ENCODE measurements at places on chromosomes 4 and X. TPM values are rescaled to one million over a fixed set of nuclear protein-coding genes. Genes with fewer than 3 reads are reported as not detected.

Gene PPP2R2C
- not detected for polyA plus RNA-seq

Gene NMU
- polyA plus RNA-seq = not detected

Gene TBCK
- 48.4 TPM for polyA plus RNA-seq

Gene HGFAC
- polyA plus RNA-seq = not detected

Gene SOWAHB
- not detected for polyA plus RNA-seq

Gene OPHN1
- 6.7 TPM for polyA plus RNA-seq

Gene NPY2R
- polyA plus RNA-seq = not detected

Gene ADH6
- 0.02 TPM for polyA plus RNA-seq

Gene PNMA3
- polyA plus RNA-seq = 0.02 TPM

Gene FAM133A
- not detected for polyA plus RNA-seq

Gene GAGE13
- not detected for polyA plus RNA-seq

Gene NHSL2
- 3.1 TPM for polyA plus RNA-seq

Gene RNF128
- polyA plus RNA-seq = 2.7 TPM

- no peak for DNase-seq
Measured at GRCh38 chr4:42578187-42578586, 78.7 kb downstream of the ATP8A1 start.

- DNase-seq = no peak
Measured at GRCh38 chrX:68419975-68420374, 13.3 kb downstream of the OPHN1 start.

DNA sequence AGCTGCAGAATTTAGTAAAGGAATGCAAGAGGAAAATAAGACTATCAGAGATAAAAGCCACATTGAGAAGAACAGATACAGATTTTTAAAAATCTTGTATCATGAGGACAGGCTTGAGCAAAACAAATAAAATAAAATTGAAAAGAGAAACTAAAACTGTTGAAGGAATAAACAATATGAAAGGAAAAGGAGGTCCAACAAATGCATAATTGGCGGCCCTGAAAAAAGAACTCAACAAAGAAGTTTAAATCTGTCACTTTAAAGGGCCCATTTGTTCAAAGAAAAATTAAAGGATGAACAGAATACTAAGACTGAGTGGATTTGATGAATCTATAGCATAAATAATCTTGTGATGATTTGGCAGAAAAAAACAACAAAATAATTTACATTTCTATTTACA is 36.5 kb downstream of the TMPRSS11B start:
- DNase-seq = no peak

GRCh38 chrX:153775293-153776119 is 5.3 kb upstream of the SRPK3 start:
- no peak for DNase-seq

DNA sequence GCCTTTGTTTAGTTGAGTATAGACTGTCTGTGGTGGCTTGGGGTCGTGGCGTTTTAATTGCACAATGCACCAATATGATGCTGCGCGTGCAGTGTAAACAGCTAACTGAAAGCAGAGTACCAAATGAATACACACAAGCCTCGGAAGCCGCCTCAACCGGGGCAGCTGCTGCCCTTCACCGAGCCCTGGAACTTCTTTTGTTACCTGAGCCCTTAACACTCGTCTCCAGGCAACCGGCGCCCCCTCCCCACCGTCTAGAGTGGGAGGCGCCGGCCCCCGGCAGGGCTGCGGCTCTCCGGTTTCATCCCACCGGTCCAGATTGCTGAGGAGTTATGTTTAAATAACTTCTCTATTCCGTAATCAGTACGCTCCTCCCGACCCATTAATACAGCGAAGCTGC is 173.2 kb upstream of the TBL1X start:
- DNase-seq = no peak

GRCh38 chrX:101462892-101463291 is 22.4 kb upstream of the ARMCX4 start:
- DNase-seq = no peak

GRCh38 chr4:17810260-17811077 is at the start of the genes DCAF16 and NCAPG:
TSS of gene DCAF16 (minus strand) at chr4:17810757. CDS start at chr4:17804141, 6,616 bp downstream.
TSS of gene NCAPG (plus strand) at chr4:17810979. CDS start at chr4:17811078, 99 bp downstream.
- DNase-seq = peak; percentile 98

DNA sequence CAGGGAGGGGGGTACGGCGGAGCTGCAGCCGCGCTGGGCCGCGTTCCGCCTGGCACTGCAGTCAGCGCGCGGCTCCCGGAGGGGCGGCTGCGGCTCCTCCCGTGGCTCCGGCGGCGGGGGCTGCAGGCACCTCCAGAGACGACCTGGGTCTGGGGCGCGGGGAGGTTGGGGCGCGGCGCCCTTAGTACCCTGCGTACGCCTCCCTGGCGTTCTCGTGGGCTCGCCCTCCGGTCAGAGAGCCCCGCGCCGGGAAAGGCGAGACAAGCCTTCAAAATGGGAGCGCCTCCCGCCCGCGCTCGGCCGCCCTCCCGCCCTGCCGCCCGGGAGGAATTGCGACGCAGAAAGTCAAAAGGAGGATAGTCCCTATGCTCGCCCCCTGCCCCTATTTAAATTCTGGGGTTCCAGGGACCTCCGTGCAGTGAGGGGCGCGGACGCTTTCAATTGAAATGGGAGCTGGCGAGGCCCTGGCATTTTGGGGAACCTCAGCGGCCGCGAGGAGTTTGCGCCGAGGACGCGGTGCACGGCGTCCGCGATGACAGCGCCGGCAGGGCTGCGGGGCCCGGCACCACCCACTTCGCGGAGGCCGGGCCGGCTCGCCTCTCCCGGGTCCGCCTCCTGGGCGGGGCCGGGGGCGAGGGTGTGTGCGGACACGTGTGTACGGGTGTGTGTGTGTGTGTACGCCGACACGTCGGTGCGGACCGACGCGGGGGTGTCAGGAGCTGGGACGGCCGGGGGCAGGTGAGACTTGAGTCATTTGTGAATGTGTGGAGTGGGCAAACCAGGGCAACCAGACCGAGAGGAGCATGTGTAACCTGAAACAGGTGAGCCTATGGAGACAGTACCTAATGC is 544 bp downstream of the HERC3 start:
- DNase-seq = no peak

GRCh38 chrX:64187762-64188150 is 17.8 kb downstream of the AMER1 start:
- no peak for DNase-seq

DNA sequence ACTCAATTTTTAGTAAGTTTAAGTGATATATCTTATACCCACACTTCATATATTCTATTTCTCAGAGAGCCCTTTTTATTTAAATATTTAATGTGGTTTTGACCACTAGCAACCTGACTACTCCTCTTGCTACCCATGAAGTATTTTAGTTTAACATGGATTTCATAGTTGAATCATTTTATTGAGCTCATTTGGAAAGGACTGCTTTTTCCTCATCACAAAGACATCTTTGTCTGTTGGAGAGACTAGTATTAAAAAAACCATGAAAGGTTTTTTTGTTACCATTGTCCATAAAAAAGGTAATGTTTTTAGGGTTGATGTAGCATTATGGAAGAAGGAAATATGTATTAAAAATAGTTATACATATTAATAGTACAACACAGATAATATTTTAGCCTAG is 139.5 kb downstream of the RAPGEF2 start:
- DNase-seq = no peak

GRCh38 chrX:150849486-150849885 is 49.0 kb downstream of the CD99L2 start:
- no peak for DNase-seq

DNA sequence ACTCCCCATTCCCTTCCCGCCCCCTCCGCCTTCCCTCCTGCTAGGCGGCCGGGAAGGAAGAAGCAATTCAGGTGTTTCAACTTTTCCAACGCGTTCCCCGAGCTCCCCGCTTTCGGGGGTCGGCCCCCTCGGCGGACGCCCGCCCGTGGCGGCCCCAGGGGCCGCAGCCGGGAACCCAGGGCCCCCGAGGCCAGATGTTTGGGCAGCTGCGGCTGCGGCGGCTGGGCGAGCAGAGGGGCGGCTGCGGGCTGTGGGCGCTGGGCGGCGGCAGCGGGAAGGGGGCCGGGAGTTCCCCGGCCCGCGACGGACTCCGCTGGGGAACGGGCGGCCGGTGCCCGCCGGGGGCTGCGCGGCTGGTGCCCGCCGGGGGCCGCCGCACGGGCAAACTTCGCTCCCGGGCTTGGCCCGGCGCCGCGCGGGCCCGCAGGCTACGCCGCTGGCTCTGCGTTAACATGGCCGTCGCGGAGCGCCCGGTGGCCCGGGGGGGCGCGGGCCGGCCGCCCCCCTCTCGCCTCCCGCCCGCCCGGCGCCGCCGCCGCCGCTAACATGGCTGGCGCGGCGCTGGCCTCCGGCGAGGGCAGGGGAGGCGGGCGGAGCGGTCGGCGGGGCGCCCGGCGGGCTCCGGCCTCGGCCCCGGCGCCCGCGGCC is 510 bp downstream of the HMGB3 start:
- DNase-seq = no peak

DNA sequence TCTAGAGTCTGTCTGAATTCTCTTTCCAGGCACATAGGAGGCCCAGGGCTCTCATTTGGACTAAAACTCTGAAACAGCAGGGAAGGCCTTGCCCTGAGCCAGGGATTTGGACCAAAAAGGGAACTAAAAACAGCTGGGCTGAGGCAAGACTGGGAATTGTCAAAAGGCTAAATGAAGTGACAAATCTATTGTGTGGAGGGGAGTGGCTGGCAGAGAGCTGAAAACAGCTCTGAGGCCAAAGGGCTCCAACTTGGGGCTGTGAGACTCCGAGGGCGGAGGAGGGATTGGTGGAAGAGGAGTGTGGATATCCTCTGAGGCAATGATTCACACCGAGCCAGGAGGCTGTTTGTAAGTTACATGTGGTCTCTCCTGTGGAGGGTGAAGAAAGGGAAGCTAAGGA is 63.2 kb downstream of the PHEX start:
- DNase-seq = no peak

- no peak for DNase-seq
Measured at GRCh38 chrX:153829549-153829798, 870 bp downstream of the PDZD4 start.

GRCh38 chr4:15233626-15234025 is 194.2 kb upstream of the C1QTNF7 start:
- no peak for DNase-seq

GRCh38 chr4:24112466-24112865 is 222.6 kb upstream of the PPARGC1A start:
- DNase-seq = no peak

- DNase-seq = no peak
Measured at GRCh38 chrX:40564447-40564846, 16.3 kb upstream of the ATP6AP2 start.

- no peak for DNase-seq
Measured at GRCh38 chr4:958314-958665, 15.1 kb downstream of the DGKQ start.

- no peak for DNase-seq
Measured at GRCh38 chr4:4455210-4455865, 68.4 kb downstream of the NSG1 start.

GRCh38 chr4:36392916-36393315 is 111.5 kb downstream of the DTHD1 start:
- no peak for DNase-seq

- peak; percentile 89 for DNase-seq
Measured at GRCh38 chr4:15344041-15344440, 83.8 kb upstream of the C1QTNF7 start.

DNA sequence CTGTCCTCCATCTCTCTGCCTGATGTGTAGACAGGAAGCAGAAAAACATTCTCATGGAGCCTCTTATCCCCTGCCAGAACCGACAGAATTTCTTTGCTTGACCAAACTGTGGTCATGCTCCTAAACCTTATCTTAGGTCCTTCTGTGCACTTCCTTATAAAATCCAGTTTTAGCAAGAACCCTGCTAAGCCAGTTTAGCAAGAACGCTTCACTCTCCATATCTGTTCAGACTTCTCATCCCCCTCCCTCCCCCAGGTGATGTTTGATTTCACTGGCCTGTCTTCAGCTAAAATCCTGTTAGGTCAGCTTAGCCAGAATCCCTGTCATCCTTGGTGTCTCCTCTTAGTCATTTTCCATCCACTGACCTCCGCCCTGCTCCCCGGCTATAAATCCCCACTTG is 1130.9 kb upstream of the PRKX start:
- DNase-seq = no peak

DNA sequence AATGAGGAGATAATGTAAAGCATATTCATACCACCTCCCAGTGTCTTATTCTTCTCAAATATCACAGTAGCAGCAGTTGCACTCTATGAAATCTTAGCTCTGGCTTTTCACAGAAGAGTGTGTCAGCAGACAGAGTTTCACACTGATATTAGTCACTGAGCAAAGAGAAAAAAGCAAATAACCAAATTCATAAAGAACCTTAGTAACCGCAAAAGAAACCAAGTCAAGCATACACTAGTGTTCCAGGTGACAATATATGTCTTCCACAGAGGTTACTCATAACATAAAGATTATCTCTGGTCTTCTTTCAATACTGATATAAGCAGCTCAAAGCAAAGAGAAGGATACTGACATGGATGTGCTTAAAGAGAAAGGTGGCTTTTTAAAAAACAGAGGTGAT is 181.7 kb upstream of the EDNRA start:
- DNase-seq = no peak

- DNase-seq = no peak
Measured at GRCh38 chrX:10660171-10660570, 39.8 kb upstream of the MID1 start.

- no peak for DNase-seq
Measured at GRCh38 chrX:31656013-31656412, 584.2 kb upstream of the FTHL17 start.

DNA sequence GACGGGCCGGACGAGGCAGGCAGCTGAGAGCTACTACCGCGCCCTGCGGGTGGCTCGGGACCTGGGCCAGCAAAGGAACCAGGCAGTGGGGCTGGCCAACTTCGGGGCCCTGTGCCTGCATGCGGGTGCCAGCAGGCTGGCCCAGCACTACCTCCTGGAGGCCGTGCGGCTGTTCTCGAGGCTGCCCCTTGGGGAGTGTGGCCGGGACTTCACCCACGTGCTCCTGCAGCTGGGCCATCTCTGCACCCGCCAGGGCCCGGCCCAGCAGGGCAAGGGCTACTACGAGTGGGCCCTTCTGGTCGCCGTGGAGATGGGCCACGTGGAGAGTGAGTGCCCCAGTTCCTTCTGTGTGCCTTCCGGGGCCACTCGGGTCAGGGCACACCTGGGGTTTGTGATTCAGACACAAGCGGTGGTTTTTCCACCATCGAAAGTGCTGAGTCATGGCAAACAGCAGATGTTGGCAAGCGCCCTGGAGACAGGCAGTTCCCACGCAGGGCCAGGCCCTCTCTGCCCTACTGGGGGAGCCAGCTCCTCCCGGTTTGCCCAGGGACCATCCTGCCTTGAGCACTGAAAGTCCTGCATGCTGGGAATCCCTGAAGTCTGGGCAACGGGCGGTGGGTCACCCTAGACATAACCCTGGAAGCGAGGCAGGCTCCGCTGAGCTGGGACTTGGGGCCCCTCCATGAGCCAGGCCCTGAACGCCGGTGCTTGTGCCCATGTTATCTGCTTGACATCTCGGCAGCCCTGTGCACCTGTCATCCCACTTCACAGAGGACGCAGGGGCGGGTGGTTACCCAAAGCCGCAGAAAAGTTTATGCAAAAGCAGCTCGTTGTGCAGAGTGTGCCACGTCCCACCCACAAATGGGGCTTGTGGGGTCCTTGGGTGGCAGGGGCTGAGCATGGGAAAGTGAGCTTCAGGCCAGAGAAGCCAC is 29.5 kb downstream of the SH3TC1 start:
- peak; percentile 55 for DNase-seq

GRCh38 chr4:2253160-2254084 is 8.5 kb downstream of the MXD4 start:
- DNase-seq = no peak
